ENCODE measurements at places on chromosomes 7 and 10.
A peak's percentile ranks its signal among the peaks of the same experiment; 100 is the strongest.

DNA sequence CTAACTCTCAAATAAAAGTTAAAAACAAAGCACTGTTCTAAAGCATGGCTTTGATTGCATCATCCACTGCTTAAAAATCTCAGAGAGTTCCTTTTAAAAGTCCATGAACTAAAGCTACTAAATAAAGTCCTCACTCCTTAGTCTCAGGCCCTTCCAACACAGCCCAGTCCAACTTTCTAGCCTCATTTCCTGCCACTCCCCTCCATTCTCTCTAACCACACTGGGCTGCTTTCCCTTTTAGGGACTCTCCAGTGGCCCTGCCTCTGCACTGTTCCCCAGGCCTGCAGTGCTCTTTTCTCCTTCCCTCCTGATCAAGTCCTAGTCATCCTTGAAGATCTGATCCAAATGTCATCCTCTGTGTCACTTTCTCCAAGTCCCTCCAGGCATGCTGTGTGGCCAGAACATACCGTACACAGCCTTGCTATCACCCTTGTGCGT, 56.9 kb upstream of the PPP1R3C start:
- DNase-seq, result no peak

- DNase-seq, result no peak
These were observed 1.5 kb downstream of the IL15RA start for GRCh38 chr10:5975641-5976473.

DNA sequence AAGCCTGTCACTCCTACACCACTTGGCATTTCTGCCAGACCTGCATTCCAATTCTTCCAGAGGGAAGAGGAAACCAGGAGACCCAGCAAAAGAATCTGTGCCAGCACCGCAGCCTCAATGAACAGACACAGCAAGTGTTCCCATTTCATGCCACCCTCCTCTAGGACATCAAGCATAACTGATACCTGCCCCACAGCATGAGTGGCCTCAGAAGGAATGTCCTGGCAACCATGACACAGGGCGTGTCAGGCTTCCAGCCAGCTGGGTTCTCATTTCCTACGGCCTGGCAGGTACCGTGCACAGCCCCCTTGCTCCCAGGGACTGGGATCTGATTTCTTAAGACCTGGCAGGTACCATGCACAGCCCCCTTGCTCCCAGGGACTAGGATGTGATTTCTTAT, 7.8 kb downstream of the MAD1L1 start:
- no peak for DNase-seq

- DNase-seq, result no peak
These were observed 367.8 kb upstream of the NUPR2 start for GRCh38 chr7:56483861-56484550.

- DNase-seq, result no peak
These were observed 18.7 kb downstream of the ZNF786 start for GRCh38 chr7:149071641-149072437.

- no peak for DNase-seq
These were observed 346.4 kb upstream of the TMEM229A start for GRCh38 chr7:124379296-124379695.

- DNase-seq, result no peak
These were observed 194.1 kb downstream of the CACNB2 start for GRCh38 chr10:18334116-18334867.

- no peak for DNase-seq
These were observed 50.5 kb upstream of the BMPER start for GRCh38 chr7:33854801-33855350.

DNA sequence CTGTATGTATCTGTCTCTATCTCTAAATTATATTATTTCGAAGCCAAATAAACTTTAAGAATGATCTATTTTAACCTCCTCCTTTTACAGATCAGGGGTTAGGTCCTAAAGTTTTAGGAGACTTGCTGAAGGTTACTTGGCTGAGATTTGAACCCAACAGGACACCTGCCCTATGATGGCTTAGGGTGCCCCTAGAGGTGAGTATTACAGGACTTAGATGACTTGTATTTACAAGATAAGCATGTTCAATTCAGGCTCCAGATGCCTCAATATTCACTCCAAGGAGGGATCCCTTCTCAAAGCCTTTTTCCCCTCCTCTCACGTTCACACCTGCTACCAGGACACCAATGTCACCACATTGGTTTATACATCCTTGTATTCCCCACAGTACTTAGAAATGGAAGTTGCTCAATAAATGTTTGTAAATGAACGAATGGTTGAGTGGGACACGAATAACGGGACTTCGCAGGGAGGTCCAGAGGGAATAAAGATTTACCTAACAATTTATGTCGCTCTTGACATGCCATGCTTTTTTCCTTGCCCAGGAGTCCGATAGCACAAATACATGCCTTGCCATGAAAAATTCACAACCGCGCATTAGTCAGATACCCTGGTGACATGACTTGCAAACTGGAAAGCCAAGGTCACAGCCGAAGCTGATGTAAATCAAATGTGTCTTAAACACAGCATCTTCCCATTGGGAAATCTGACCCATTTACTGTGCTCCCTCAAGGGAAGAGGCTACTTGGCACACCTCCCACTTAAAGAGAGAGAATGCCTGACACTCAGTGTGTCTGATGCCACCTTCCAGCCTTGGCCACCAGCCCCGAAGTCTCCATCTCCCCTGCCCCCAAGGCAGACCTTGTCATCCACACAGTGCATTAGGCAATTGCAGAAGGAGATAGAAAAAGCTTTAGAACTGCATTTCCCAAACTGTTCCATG, 872.2 kb upstream of the AUTS2 start:
- no peak for DNase-seq

DNA sequence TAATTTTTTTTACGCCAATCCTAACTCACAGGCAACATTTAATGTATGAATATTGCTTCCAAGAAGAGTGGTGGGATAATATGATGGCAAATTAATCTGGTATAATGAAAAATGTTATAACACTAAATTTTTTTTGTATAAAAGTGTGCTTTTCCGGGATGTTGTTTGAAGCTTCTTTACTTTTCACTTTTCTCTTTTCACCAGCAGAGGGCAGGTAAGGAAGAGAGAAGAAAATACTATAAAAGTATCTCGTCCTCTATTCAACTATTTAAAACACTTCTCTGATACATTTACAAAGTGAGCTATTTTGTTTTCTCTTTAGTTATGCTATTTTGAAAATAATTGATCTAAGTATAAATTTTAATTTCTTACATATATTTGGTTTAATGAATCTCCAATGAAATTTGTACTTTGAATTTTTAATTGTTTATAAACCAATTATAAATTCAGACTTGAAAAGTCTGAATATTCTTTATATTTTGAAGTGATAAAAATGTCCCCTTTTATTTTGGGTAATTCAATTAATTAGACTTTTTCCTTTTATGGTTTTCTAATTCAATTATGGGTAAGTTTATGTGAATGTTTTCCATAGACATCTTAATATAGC, 20.7 kb upstream of the CFTR start:
- peak; percentile 37 for DNase-seq

DNA sequence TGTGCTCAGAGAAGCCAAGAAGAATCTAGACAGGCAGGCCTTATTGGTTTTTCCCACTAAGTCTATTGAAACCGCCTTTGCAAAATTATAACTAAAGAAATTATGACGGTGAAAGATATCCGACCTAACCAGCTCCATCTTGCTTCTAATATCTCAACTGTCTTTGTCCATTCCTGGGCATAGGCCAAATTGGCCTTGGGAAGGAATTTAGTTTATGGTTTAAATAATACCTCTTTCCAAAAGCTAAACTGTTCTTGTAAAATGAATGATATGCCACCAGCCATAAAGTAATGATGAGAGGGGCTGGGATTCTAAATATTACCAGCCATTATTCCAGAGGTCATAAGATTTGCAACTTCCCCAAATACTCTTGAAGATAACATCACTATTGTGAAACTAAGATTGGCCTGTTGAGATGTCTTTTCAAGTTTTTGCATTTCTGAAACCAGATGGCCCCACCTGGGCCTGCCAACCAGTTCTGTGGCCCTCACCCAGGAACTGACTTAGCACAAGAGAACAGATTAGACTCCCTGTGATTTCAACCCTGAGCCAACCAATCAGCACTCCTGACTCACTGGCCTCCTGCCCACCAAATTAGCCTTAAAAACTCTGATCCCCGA, 41.2 kb upstream of the SLC35G1 start:
- DNase-seq, result no peak

GRCh38 chr10:109913306-109913892, 9.9 kb downstream of the XPNPEP1 start:
- DNase-seq, result no peak

- peak; percentile 91 for DNase-seq
These were observed 3.7 kb downstream of the ABHD11 start for GRCh38 chr7:73734619-73735527.

GRCh38 chr10:127148066-127148932, 48.1 kb downstream of the INSYN2A start:
- DNase-seq, result no peak

GRCh38 chr7:135994466-135995205, 17.5 kb upstream of the MTPN start:
- DNase-seq, result no peak

- DNase-seq, result no peak
These were observed 84.5 kb downstream of the MICU1 start for GRCh38 chr10:72541337-72541736.

DNA sequence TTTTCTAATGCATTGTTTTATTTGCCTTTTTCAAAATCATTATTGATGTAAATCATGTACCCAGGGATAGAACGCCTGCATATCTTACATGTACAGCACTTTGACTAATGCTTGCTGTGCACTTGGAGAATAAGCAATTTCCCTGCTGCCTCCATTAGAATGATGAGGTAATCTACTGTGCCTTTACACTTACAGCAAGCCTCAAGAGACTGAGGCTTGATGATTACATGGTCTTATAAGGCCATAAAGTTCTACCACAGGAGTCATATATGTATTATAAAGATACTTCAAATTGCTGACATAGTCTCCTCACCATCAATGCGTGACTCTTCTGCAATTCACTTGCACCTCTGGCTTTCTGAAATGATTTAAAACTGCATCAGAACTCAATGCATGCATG, 328.6 kb upstream of the HGF start:
- no peak for DNase-seq

- DNase-seq, result no peak
These were observed 24.2 kb upstream of the PRKAG2 start for GRCh38 chr7:151900986-151901621.

DNA sequence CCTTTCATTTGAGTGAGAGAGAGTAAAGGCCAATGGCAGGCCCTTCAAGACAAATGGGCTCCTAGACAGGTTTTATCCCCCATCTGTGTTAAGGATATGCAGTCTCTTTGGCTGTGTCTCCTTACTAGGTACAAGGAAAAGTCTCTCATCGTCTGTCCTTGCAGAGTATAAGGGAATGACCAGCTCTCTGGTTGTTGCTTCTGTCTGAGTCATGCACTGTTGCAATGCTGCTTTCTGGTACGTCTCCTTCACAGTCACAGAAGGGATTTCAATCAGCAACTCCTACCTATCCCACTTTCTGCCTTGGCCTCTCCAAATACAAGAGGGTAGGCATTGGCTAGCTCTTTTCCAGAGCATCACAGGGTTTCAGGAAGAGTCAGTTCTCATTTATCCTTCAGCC, 48.1 kb downstream of the CTTNBP2 start:
- DNase-seq, result no peak

DNA sequence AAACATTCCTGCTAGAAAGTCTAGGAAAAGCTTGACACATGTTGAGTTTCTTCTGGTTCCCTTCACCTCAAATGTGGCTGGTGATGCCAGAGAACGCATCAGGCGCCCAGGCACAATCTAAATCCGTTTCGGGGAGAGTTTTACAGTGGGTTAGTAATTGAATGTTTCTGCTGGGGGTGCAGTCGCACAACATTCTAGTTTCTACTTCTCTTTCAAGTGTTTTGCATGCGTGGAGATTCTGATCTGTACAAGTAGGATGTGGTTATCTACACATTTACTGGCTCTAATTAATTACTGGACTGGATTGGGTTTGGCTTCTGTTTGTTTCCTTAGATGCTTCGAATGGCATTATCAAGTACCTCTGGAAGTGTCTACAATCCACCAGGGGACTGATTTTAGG, 173.8 kb downstream of the TMEM26 start:
- DNase-seq, result no peak

GRCh38 chr7:7820939-7821338, 102.5 kb upstream of the RPA3 start:
- no peak for DNase-seq

DNA sequence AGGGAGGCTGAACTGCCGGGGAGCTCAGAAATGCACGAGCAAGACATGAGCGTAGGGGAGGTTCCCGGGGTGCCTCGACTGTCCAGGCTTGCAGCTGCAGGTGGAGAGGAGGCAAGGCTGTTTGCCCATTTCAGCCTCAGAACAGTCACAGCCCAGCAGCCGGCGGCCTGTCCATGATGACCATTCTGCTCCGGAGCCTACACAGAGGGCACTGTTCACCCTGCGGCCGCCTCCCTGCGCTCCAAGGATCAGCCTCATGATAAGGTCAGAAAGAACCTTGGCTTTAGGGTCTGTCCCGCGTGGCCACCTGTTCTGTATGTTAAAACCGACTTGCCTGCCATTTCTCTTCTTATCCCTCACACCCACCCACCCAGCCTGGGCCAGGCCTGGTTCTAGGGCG, 21.9 kb upstream of the CFAP46 start:
- DNase-seq, result no peak

GRCh38 chr10:125551247-125551646, 131.7 kb downstream of the TEX36 start:
- DNase-seq, result no peak

DNA sequence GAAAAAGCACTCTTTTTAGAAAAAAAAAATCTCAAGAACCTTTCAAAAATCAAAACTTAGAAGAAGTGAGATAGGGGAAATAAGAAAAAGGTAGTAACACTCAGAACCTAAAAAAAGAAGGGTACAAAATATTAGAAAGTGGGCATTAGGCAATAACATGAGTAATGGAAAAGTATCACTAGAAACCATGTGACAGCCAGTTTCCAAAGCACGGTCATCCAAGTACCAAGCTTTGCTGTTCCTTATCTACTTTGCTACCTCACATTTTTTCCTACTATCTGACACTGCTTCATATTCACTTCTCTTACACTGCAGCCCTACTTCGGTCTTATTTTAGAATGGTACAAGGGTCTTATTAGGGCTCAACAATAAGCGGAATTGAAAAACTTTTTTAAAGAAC, 30.3 kb downstream of the IMMP2L start:
- DNase-seq, result no peak

DNA sequence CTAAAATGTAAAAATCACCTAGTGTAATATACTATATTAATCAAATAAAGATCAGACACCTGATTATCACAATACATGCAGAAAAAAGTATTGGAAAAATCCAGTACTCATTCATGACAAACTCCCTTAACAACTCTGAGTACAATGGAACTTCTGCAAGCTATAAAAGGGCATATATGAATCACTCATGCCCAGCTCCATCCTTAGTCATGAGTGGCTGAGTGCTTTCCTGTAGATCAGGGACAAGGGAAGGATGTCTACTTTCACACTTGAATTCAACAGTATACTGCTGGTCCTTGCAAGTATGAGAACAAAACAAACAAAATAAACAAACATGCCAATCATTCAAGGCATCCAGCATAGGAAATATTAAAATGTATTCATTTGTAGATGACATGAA, 116.5 kb downstream of the ADARB2 start:
- DNase-seq, result no peak

- no peak for DNase-seq
These were observed 497.4 kb downstream of the GRM8 start for GRCh38 chr7:126755381-126755780.
